AG09309 (cell line): ENCODE measurements at places on chromosomes 4 and X.

DNA sequence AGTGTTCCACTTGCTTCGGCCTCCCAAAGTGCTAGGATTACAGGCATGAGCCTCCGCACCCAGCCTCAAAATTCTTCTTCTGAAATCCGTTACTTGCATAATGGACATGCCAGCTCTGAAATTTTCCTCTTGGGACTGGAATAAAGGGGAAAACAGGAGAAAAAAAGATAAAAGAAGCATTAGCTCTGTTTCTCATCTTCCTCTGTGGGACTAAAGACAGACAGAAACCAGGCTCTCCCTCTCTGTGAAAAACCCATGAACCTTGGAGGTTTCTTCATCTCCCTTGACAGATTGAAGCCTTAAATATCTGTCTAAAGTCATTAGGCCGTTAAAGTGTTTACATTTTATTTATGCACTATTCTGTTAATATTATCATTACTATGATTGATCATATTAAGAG is 19.4 kb upstream of the PRSS12 start:
- no peak for DNase-seq

- no peak for DNase-seq
These were observed 54.7 kb upstream of the LAS1L start for GRCh38 chrX:65589304-65589703.

DNA sequence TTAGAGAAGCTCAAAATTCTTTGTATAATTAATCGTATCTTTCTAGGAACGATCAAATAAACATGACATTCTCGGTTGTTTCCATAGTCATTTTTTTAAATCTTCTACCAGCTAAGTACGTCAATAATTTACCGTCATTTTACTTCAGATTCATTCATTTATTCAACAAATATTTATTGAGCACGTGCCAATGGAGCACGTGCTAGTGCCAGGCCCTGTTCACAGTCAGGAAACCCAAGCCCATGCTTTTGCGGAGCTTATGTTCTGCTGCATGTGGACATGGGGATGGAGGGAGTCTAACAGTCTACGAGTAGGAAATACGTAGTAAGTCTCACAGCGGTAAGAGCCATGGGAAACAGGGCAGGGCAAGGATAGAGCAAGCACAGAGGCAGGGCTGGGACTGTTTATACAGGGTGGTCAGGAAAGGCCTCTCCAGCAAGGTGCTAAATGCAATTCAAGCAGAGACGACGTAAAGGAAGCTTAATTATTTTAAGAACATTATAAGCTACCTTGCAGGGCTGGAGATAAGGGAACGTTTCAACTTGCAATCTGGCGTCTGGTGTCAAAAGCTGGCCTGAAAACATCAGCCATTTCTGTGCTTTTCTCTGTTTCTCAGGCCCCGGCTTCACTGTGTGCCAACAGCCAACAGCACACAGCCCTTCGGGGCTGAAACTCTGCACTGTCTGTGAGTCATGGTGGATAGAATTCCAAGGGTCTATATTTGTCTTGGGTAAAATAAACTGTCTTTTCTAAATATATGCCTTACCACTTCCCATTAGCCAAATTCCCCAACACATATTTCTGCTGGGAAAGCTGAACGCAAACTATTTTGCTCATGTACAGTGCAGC is 517.1 kb upstream of the ZFP42 start:
- peak; percentile 75 for DNase-seq

- no peak for DNase-seq
These were observed 119.8 kb downstream of the DRD5 start for GRCh38 chr4:9901257-9901656.

DNA sequence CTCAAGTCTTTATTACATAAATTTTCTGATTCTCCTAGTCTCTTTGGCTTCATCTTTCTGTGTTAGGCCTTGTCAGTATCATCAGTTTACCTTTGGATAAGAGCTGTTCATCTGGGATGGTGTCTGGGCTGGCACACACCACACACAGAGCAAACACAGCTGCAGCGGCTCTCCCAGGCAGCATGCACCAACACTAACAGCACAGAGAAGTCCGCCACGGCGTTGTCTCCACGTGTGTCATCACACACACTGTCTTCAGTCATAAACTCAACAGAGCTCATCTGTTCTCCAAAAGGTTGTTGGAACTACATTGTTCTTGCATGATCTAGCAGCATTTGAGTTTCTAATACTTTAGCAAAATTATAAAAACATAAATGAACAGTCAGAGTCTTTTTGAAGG is 851.9 kb upstream of the FRG1 start:
- no peak for DNase-seq
